Endothelial cell (in vitro differentiated cells): ENCODE measurements at places on chromosomes 3 and 15.

DNA sequence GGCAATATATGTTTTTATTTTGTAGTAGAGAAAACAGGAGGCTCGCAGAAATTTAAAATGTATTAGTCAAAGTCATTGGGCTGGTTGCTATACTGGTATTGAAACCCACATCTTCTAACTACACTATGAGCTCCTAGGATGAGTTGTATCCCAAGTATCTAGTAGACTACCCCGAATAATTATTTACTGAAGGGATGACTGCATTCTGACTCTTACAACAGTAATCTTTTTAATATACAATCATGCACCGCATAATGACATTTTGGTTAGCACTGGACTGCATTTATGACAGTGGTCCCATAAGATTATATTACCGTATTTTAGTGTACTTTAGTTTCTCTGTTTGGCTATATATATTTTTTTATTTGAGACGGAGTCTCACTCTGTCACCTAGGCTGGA lies 15.3 kb downstream of the PIGB start:
- H3K27ac ChIP-seq: no peak overlapping the region
- H3K4me1 ChIP-seq: no peaks in the 10 kb centered on the region
- no peak overlapping the region for H3K4me3 ChIP-seq
- H3K36me3 ChIP-seq: peaks cover 5% of the 10 kb centered on the region

DNA sequence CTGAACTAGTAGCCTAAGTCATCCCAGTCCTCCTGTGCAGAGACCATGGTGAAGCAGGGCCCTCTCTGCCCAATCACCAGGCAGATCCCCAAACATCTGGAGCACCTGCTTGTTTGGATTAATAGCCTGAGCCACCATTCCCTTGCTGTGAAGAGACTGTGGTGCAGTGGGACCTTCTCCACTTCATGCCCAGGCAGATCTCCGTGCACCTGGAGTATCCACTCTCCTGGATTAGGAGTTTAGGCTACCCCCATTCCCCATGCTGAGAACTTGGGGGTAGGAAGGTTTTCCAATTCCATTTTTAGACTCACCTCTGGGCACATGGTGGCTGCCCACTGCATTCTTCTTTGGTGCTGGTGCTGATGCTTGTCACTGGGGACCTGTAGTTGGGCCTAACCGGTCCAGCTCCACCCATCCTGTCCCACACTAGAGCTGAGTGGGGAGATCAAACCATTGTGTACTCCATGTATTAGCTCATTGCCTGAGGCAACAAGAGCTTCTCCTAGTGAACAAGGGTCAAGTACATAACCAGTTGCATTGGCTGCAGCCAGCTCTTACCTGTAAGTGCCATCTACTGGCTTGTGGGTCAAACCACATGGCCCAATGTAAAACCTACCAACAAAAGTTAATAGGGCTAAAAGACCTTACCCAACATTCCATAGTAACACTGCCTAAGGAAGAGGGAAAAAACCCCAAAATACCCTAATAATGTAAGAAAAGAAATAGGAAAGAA lies 382.5 kb upstream of the CBLB start:
- no peaks in the 10 kb centered on the region for H3K4me1 ChIP-seq
- H3K36me3 ChIP-seq: no peaks in the 10 kb centered on the region
- no peak for DNase-seq
- no peaks in the 10 kb centered on the region for H3K27me3 ChIP-seq
- no peak overlapping the region for H3K4me3 ChIP-seq

DNA sequence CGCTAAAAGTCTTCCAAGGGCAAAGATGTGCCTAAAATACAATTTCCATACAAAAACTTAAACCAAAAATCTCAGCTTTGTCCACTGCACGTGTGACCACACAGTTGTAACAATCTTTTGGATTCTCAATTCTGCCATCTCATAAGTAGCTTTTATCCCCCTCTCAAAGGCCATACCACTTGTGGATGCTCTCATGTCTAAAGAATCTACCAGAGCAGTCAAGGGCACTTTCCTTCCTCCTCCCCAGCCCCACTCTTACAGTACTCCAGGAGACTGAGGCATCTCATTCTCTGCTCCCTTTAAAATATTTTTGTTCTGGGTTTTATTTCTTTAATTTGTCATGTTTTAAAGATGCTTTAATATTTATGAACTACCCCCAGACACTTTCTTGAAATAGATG lies 102.3 kb upstream of the PFN2 start:
- peaks cover 5% of the 10 kb centered on the region for H3K27me3 ChIP-seq
- H3K4me3 ChIP-seq: no peak overlapping the region
- no peak for DNase-seq
- H3K27ac ChIP-seq: no peak overlapping the region
- H3K36me3 ChIP-seq: no peaks in the 10 kb centered on the region

- no peaks in the 10 kb centered on the region for H3K27me3 ChIP-seq
- no peaks in the 10 kb centered on the region for H3K36me3 ChIP-seq
- H3K27ac ChIP-seq: no peak overlapping the region
These were observed 42.3 kb upstream of the GYG1 start for GRCh38 chr3:148948913-148949657.

DNA sequence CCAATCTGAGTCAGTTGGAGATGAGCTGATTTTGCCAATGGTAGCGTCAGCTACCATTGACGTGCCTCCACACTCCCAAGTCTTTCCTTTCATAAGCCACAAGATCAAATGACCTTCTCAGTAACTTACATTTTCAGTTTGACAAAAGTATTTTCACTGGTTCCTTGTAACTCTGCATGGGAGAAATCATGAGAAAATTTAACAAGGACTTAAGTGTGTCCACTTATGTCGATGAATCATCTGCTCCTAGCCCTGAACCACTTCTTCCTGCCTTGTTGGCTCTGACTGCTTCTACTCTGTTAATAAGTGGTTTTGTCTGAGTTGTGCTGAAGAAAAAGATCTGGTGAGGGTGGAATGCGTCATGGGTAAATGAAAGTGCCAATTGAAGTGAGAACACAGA lies 101.2 kb downstream of the NFKBIZ start:
- peaks cover 1% of the 10 kb centered on the region for H3K27me3 ChIP-seq
- DNase-seq: no peak
- H3K27ac ChIP-seq: no peak overlapping the region
- peaks cover 5% of the 10 kb centered on the region for H3K4me1 ChIP-seq

DNA sequence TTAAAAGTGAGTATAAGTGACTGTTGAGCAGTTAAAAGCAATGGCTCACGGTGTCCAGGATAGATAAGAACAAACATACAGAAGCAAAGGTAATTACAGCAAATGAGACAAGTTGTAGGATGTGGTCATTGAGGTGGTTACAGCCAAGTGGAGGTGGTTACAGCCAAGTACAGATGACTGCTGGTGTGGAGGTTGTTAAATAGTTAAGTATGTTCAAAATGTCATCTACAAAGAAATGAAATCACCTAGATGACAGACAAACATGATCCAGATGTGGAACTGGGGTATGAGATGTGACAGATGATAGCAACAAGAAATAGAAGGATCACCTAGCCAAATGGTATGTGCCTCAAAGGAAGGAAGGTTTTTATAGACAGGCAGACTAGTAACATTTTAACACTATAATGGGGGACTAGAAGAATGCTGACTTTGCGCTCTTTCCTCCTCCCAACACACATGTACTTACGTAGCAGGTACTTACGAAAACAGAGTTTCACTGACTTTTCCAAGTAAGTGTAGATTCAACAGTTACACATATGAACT lies 6.8 kb upstream of the ANKRD28 start:
- H3K4me3 ChIP-seq: no peak overlapping the region
- H3K36me3 ChIP-seq: no peaks in the 10 kb centered on the region
- H3K4me1 ChIP-seq: peaks cover 5% of the 10 kb centered on the region
- peaks cover 2% of the 10 kb centered on the region for H3K27me3 ChIP-seq
- H3K27ac ChIP-seq: no peak overlapping the region

GRCh38 chr3:100030346-100030745 lies 84.0 kb downstream of the FILIP1L start:
- DNase-seq: no peak
- H3K27me3 ChIP-seq: no peaks in the 10 kb centered on the region
- no peaks in the 10 kb centered on the region for H3K36me3 ChIP-seq
- no peak overlapping the region for H3K27ac ChIP-seq
- H3K4me1 ChIP-seq: no peaks in the 10 kb centered on the region
